ENCODE measurements at places on chromosomes 4 and X.

DNA sequence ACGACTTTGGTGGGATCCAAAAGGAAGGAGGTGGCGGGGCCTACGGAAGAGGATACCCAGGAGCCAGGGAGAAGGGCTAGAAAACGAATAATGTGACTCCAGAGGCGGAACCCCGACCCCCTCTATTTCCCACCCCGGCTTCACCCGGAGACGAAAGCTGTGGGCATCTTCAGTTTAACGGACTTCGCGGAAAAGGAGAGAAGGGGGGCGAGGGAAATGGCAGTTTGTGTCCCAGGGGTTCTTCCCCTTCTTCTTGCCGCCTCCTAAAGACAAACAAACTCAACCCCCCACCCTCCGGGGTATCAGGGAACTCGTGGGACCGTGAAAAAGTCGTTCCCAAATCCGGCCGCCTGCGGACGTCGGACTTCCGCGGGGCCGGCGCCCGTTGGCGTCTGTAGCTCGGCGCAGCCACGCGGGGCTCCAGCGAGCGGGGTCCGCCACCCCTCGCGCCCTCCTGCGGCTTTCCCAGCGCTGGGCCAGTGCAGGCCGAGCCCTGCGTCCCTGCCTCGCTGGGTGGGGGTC lies 3.6 kb upstream of the LEF1 start:
- DNase-seq: no peak

GRCh38 chrX:71143508-71143907 lies 1.1 kb upstream of the NLGN3 start:
- no peak for DNase-seq

DNA sequence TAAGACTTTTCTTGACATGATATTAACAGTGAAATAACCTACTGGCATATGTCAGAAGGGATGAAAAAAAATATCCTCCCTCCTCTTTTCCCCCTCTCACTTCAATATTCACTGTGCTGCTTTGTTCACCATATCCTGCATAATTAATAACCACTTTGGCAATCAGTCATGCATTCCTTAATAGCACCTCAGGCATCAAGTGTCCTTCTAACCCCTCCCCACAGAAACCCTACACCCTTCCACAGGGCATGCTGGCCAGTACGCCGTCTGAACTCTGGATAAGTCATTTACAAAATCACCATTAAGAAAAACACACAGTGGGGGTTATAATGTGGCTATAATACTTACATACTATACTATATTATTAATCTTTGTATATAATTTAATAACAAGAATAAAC lies 165.9 kb downstream of the PDGFC start:
- DNase-seq: no peak

DNA sequence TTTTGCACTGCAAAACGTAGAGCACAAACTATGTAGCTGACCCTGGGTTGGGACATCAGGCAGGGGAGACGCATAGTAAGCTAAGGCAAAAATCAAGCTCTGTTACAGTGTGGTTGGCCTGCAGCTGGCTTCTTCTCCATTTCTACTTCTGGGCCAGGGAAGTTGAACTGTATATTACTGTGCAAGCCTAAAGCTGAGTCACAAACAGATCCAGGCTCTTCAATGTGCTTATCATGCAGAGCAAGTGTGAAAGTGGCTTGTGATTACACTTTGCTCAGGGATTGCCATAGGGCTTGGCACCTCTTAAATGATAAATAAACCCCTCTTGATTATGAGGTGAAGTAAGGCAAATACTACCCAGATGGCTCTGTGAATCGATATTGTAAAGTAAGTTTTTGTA lies 40.5 kb downstream of the CLDN34 start:
- DNase-seq: no peak

- no peak for DNase-seq
Observed at GRCh38 chr4:1210241-1210841, 38.0 kb upstream of the SPON2 start.

DNA sequence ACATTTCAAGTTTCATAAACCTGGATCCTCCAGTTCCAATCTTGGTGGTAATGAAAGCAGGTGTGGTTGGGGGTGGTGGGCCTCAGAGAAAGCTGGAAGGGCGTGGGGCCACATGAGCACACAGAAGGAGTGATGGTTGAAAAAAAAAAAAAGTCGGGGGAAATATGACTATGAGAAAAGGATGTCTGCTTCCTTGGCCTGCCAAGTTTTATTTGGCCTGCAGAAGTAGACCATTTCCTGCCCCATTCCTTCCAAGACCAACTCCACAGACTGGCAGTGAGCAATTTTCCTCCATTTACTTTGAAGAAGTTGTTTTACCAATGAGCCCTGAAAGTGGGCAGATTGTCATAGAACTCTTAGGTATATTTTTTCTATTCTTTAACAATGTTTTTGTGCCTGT lies 43.3 kb downstream of the LNX1 start:
- no peak for DNase-seq

- no peak for DNase-seq
Observed at GRCh38 chr4:176781739-176782100, 11.0 kb downstream of the VEGFC start.

GRCh38 chr4:36394352-36394903 lies 113.0 kb downstream of the DTHD1 start:
- no peak for DNase-seq

GRCh38 chr4:103482893-103483292 lies 236.9 kb downstream of the TACR3 start:
- DNase-seq: no peak

DNA sequence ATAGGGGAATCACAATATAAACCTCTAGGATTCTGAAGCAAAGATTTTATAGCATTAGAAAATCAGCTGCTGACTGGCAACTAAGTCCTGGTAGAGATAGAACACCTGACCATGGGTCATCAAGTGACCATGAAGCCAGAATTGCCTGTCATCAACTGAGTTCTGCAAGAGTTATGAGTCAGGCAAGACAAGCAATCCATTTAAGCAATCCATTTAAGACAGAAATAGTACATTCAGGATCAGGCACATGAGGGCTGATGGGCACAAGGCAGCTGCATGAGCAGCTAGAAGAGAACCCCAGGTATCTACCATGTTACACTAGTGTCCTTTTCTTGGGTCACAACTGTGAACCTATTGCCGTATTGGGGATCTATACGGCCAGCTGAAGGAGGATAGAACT lies 98.9 kb downstream of the SPRY1 start:
- no peak for DNase-seq

DNA sequence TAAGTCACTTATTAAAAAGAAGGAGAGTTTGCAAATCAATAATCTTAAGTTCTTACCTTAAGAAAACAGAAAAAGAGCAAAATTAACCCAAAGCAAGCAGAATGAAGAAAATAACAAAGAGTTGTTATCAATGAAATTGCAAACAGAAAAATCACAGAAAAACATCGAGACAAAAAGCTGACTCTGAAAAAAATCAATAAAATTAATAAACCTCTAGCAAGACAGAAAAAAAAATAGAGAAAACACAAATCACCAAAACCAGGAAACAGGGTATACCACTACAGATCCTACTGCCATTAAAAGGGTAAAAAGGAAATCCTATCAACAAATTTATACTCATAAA lies 17.3 kb upstream of the RBM41 start:
- DNase-seq: no peak

DNA sequence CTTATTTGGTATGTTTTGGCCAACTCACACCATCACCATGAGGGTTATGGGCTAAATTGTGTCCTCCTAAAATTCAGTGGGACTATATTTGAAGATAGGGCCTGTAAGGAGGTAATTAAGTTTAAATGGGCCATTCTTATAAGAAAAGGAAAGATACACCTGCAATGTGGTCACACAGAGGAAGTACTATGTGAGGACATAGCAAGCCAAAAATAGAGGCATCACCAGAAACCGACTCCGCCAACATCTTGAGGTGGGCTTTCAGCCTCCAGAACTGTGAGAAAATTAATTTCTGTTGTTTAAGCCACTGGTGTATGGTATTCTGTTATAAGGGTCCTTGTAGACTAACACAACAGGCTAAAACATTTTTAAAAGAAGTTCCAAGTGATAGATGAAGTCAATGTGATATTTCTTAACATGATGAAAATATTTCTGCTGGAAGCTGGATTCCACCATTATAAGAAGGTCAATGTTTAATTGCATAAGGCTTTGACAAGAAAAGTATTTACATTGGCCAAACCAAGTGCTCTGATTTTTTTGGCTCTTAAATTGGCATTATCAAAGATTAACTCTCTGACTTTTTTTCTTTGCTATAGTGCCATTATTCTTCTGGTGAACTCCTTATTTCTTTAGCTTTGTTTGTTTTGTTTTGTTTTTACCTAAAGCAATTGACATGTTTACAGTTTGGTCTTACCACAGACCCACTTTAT lies 540.9 kb downstream of the PPARGC1A start:
- DNase-seq: no peak

GRCh38 chr4:73620115-73620792 lies at the start of gene RASSF6:
Gene RASSF6 (minus strand): TSS chr4:73620436. CDS start chr4:73611795, 8,641 bp downstream.
- DNase-seq: no peak

GRCh38 chr4:133550436-133550835 lies 401.3 kb downstream of the PCDH10 start:
- no peak for DNase-seq

- DNase-seq: no peak
Observed at GRCh38 chr4:154958621-154959358, 177.7 kb downstream of the RBM46 start.

- no peak for DNase-seq
Observed at GRCh38 chr4:116374815-116375214, 710.6 kb downstream of the TRAM1L1 start.

DNA sequence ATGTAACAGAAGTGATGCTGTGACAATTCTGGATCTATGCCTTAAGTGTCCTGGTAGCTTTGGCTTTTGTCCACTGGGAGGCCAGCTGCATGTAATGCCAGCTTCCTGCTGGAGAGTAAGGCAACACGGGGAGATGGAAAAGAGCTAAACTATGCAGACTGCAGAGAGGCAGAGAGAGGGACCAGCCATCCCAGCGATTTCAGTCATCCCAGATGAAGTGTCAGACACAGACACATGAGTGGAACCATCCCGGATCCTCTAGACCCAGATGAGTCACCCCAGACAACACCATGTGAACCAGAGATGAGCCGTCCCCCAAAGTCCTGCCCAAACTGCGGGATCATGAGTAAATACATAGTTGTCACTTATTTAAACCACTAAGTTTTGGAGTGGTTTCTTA lies 14.6 kb downstream of the SRPX start:
- DNase-seq: no peak

DNA sequence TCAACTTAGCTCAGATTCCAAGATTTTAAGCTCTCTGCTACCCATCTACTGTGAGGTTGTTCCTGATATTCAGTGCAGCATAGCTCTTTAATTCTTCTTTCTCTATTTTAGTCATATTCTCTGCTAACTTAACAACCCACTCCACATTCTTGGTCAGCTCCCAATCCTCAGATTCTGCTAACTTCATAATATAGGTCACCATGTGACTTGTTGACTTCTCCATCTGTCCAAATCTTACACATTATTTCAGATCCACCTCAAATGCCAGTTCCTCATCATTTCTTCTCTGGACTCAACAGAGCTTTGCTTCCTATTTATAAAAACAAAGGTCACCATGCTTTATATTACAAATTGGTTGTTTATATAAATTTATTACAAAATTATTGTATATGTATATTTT lies 29.3 kb upstream of the RXFP1 start:
- no peak for DNase-seq

DNA sequence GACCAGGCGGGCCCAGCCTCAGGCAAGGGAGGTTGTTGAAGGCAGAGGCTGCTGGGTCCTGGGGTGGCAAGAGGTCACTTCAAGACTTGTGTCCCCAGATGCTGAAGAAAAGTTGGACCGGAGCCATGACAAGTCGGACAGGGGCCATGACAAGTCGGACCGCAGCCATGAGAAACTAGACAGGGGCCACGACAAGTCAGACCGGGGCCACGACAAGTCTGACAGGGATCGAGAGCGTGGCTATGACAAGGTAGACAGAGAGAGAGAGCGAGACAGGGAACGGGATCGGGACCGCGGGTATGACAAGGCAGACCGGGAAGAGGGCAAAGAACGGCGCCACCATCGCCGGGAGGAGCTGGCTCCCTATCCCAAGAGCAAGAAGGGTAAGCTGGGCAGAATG lies 4.4 kb downstream of the PQBP1 start:
- DNase-seq: no peak

- DNase-seq: no peak
Observed at GRCh38 chrX:92247076-92247475, 467.9 kb downstream of the PCDH11X start.

DNA sequence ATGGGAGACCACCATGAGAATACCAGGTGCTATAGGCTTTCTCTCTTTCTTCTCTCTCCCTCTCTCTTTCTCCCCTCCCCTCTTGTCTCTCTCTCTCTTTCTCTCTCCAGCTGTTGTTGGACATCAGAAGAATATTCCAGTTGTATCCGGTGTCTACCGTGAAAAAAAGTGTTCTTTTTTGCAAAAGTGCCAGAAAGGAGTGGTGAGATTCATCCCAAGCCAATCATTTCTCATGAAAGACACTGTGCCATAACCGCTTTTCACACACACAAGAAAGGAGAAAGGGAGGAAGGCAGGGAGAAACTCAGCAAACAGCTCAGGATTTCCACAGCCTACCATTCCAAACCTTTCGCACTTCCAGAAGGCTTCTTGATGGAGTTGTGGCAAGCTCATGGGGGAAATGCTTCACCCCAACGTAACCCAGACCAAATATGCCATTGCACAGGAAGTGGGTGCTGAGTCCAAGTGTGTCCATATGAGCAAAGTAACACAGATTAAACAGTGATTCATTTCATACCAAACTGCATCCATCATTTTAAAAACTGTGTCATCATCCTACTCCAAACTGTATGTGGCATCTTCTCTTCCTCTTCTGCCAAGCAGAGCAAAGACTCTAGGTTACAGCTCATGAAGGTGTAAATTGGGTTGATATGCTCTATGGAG lies 224.0 kb downstream of the APBB2 start:
- DNase-seq: peak; percentile 98

GRCh38 chr4:167897116-167897515 lies 195.2 kb upstream of the ANXA10 start:
- DNase-seq: no peak

DNA sequence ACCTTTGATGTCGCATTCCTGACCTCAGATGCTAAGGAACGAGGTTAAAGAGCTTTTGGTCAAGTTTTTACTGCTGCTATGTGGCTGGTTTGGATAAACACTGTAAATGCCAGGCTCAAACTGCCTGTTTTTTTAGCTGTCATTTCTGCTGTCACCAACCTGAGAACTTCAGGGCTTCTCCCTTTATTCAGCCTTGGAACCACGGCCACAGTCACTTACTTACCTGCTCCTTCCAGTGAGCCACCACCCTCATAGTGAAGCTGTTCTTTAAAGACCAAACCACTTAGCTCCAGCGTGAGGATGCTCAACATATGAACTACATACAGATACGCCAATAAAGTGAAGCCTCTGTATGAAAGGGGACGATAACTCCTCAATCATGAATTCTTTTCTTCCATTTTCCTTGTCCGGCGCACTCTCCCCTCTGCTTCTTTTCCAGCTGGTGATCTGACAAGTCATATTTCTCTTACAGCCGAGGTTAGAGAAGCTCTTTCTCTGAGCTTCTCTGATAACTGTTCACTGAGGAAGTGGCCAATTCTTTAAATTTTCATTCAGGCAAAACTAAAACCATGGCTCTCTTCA lies 152.8 kb upstream of the ANK2 start:
- DNase-seq: no peak

GRCh38 chrX:78643874-78644273 lies 15.3 kb downstream of the RTL3 start:
- DNase-seq: no peak

- DNase-seq: no peak
Observed at GRCh38 chrX:16931855-16932575, 14.4 kb upstream of the REPS2 start.

Data from Panc1 (cell line).